ENCODE measurements at places on chromosomes 6 and 20. TPM values are rescaled to one million over a fixed set of nuclear protein-coding genes. Genes with fewer than 3 reads are reported as not detected.

GRCh38 chr6:26260110-26260637 lies 104.8 kb upstream of the BTN3A2 start:
- DNase-seq: no peak

- no peak for DNase-seq
These were observed 713.2 kb upstream of the NRSN1 start for GRCh38 chr6:23412770-23413169.

TRAM2 gene
- total RNA-seq: 4.9 TPM

BCAS4 gene
- 32.3 TPM for total RNA-seq

DNA sequence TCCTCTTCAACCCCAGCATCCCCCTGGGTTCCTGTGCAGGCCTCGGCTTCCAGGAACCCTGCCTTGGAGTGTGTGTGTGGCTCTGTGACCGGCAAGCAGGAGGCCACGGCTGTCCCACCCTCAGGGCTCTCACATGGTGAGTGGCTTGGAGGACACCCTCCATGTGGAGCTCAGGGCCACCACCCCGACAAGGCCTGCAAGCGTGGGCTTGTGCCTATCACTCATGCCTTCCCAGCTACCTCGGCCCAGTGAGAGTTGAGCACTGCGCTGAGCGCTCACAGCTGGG lies 76.7 kb downstream of the DACT2 start:
- DNase-seq: no peak
